ENCODE measurements at places on chromosomes 5 and 9.

DNA sequence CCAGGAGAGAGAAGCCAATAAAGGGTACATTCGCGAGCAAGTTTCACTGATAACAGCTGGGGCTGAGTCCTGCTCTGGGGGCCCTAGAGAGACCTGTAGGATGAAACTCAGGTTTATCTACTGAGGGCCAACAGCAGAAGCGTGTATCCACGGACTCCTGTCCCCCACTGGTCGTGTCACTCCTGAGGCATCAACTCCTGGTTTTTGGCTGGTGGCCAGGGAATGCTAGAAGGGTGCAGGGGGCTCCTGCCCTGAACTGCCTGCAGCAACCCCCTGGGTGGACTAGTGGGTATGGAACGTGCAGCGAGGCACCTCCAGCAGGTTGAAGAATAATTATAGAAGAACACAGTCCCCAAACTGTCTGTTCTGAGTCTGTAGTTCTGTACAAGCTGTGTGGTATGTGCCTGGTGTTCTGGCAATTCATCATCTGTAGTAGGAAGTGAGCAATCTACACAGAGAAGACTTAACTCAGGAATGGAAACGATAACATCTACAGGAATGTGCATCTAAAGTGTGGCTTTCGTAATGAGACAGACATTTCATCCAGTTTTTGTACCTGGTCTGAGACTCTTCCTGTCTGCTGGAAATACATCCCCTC lies 64.5 kb upstream of the GNA14 start:
- peak; percentile 98 for DNase-seq

- DNase-seq = no peak
Observed at GRCh38 chr5:38718771-38719391, 126.9 kb upstream of the OSMR start.

- DNase-seq = no peak
Observed at GRCh38 chr5:63233361-63233760, 654.7 kb downstream of the LRRC70 start.

- DNase-seq = no peak
Observed at GRCh38 chr9:71638627-71639026, 129.7 kb downstream of the CEMIP2 start.

DNA sequence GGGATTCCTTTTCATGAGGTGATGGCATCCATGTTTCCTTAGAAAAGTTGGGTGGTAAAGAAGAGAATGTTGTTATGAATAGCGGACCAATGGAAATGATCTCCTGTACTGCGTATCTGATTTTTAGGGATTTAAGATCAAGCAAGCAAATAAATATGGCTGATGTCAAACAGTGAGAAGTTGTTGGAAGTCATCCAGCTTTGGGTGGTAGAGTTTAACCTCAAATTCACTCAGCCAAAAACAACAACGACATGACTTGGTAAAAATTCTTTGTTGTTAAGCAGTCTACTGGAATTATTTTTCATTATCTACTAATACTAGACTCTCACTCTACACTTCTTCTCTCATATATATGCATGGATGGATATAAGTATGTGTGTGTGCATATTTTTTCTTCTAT lies 426.5 kb downstream of the CTNND2 start:
- peak; percentile 77 for DNase-seq

DNA sequence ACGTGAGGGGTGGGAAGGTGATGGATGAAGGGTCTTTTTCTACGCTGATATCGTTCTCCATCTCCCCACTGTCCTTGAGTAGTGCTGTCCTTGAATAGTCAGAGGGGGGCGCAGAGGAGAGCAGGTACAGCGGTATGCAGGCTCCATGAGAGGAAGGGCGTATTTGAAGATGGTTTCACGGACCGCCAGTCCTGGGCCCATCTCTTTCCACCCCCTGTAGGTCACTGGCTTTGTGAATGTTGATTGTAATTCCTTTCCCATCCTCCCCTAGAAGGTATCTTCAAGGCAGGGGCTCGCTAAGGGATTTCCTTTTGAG lies 40.8 kb upstream of the DAB2IP start:
- DNase-seq = no peak

GRCh38 chr5:74248576-74248975 lies 392.0 kb downstream of the ENC1 start:
- DNase-seq = no peak

- DNase-seq = no peak
Observed at GRCh38 chr5:45491368-45491767, 204.8 kb downstream of the HCN1 start.

DNA sequence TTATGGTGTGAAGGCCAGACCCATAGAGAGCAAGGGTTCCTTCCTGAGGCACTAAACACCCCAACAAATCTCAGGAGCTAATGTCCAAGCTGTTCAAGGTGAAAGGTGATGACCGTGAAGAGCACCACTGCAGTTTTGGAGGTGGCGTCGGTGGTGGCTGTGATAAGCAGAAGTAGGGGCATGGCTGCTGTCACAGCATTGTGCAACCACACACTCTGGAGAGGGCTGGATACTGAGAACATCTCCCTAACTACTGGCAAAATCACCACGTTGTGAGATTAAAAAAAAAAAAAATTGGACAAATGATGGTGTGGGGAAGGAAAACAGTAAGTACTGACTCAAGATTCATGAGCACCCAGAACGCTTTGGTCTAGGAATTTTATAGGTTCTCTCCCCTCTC lies 156.5 kb downstream of the PJA2 start:
- DNase-seq = no peak

- no peak for DNase-seq
Observed at GRCh38 chr5:113145757-113146387, 169.3 kb downstream of the DCP2 start.

DNA sequence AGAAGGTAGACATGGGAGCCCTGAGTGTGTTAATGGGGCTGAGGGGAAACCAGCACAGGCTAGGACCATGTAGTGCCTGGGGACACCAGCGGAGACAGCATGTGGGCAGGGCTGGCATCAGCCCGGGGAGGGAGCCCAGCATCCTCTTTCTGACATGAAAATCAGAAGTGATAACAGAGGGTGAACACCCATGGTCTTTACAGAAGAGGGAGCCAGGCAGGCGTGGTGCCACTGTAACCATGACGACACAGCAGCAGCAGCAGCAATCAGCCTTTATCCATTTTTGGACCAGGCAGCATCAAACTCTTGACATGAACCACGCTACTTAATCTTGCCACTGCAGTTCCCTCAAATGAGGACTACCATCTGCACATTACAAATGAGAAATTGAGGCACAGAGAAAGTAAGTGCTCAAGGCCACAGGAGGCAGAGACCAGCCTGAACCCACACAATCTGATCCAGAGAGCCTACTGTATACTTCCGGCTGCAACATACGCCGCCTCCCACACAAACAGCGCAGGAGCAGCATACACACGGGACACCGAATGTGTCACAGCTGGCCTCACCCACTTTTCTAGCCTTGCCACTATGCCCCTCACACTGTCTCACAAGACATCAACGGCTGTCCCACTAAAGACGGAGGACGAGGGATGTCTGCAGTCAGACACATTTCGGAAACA lies 23.8 kb downstream of the CAMSAP1 start:
- DNase-seq = no peak

DNA sequence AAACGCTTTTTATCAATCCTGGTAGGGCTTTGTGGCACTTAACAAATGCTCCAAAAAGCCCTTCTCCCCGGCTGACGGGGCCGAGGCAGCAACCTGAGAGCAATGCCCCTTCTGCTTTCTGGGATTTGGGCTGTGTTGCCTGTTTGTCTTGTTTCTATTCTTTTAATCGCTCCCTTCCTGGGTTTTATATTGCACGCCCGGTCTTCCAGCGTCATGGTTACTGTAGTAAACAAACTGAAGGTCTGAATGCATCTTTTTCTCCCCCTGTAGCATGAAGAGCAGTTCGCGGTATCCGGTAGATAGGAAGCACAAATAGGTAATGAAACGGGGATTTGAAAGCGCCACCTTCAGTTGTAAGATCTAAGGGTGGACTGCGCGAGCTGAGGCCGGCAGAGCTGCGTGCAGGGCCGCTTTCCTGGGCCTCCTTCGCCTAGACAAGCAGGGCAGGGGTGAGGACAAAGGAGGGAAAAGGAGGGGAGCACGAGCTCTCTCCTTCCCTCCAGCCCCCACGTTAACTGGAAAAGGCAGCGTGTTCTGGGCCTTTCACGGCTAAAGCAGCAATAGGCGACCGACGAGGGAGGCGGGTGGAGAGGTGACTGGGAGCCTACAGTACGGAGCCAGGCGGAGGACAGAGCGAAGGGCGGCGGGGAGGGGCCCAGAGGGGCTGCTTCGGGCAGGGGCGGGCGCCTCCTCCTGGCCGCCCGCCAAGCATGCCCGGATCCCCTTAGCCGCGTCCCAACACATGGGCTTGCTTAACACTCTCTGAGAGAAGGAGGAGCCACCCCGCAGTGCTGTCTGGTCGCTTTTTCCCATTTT lies 49.3 kb upstream of the ZNF366 start:
- DNase-seq = peak; percentile 46

- DNase-seq = peak; percentile 18
Observed at GRCh38 chr9:130263601-130264413, 1.8 kb upstream of the HMCN2 start.

- DNase-seq = no peak
Observed at GRCh38 chr9:75333624-75334023, 245.3 kb downstream of the OSTF1 start.

DNA sequence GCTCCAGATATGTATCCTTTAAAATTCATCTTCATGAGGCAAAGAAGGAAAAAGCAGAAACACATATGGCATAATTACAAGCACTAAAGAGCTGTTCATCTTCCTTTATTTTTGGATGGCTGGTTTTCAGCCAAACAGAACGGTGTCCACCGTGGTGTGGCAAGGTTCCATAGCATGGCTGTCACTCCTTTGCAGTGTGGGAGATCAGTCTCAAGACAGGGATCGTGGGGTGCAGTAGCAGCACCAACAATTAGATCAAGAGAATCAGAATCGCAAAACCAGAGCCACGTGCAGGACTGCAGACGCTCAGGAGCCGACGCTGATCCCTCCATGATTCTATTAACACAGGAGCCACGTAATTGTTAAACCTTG lies 79.5 kb downstream of the SEMA4D start:
- no peak for DNase-seq

DNA sequence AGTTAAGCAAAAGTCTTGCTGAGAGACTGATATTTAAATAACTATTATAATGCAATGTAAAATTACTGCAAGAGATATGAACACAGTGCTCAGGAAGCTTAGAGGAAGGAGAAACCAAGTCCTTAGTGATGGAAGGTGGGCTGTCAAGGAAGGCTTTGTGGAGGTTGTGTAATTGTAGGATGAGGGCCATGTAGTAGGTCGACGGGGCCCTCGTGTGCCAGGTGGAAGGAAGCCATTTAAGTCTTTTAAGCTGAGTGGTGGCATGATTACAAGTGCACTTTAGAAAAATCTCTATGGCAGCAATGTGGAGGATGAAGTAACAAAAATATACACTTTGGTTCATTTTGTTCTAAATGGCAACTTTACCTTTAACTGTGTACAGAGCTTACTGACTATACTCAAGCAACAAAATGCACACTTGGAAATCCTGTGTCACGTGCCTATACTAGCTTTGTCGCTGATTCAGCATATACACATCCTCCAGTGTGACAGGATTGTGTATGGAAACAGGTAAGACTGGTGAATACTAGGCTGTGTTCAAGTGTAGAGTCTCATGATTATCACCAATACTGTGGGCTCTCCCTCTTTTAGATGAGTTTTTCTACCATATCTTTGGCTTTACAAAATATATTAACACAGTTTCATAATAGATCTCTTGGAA lies 78.6 kb downstream of the TMC1 start:
- no peak for DNase-seq

GRCh38 chr5:157530226-157530972 lies 45.2 kb downstream of the ADAM19 start:
- no peak for DNase-seq

DNA sequence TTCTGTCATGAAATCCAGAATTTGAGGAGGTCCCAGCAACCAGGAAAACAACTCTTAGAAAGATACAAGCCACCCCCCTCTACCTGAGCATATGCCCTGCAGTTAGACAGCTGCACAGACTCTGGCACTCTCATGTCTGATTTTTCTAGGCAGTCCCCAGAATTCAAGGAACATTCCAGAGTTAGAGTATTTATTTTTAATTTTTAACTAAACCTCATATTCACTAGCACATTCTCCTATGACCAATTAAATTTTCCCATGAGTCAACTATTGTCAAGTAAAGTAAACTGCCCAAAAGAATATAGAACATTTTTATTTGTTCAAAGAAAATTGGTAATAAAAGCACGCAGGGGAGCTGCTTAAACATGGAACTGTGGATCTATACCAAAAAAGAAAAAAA lies 490.5 kb upstream of the SEMA6A start:
- DNase-seq = no peak

DNA sequence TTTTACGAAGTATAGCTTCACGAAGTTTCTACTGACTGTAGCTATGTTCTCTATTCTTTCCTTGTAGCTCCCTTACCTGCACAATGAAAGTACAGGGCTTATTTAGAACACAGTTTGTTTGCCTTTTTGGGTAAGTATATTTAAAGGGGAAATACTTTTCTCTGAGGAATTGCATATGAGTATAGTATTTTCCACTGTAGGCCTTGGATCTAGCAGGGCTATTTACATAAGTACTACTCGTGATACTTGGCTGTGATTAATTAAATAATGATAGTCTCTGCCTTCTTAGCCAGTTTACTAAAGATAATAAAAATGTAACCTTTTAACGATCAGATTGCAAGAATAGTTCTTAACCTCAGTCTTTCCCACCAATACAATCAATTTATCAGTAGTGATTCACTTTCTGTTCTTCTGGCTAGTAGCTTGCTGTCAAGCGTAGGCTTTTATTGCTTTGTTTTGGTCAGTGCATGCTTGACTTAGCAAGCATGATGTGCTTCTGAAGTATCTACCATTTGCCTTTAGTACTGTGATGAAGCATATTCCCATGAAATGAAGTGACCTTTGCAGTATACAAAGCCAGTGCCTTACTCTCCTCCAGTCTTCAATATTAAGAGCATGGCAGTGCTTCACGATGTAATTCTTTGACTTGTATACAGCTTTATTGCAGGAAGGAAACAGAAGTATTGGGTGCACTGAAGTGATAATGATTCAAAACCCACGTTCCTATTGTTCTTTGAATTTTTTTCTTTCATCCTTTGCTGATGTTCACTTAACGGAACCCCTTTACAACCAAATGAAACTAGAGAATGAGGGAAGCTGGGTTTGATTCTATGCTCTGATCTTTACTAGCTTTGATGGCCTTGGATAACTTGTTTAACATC lies 64.2 kb downstream of the SLC44A1 start:
- DNase-seq = peak; percentile 55

- peak; percentile 63 for DNase-seq
Observed at GRCh38 chr5:113053511-113053995, 77.0 kb downstream of the DCP2 start.

- no peak for DNase-seq
Observed at GRCh38 chr9:113580041-113580953, 116.8 kb downstream of the RGS3 start.
